ENCODE measurements at places on chromosomes 16 and 17.

DNA sequence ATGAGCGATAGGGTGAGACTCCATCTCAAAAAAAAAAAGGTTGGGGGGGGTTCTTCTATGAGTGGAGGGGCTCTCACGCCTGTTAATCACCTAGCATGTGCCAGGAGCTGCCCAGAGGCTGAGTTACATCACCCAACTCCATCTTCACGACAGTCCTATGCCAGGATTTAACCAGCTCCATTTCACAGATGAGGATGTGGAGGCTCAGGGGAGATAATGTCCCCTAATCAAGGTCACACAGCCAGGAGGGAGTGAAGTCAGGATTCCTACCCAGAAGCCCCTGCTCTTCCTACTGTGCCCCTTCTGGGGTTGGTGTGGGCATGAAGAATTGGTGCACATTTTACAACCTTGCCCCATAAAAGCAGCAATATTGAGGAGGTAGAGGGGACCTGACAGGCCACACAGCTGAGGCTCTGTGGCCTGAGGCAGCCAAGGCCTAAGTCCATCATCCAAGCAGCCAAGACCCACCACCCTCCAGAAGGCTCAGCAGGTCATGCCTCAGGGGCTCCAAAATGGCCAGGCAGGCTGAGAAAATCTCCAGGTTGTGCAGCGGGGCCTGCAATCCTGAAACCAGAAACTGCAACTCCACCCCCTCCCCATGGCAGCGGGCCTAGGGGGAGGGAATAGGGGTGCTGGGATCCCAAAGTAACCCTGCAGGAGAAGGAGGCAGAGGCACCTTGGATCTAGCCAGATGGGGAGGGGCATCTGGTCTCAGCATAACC, 6.9 kb downstream of the PPY start:
- no peak for DNase-seq

GRCh38 chr17:17837380-17837821, 615 bp upstream of the SREBF1 start:
- peak; percentile 67 for DNase-seq

DNA sequence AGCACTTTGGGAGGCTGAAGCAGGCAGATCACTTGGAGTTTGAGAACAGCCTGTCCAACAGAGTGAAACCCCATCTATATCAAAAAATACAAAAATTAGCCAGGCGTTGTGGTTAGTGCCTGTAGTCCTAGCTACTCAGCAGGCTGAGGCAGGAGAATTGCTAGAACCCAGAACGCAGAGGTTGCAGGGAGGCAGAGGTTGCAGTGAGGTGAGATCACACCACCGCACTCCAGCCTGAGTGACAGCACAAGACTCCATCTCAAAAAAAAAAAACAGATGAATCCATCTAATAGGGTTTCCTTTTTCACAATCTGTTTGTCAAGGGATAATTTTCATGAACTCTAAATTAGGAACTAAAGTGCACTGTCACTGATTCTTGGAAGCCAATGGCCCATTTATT, 99.0 kb downstream of the PARN start:
- no peak for DNase-seq

DNA sequence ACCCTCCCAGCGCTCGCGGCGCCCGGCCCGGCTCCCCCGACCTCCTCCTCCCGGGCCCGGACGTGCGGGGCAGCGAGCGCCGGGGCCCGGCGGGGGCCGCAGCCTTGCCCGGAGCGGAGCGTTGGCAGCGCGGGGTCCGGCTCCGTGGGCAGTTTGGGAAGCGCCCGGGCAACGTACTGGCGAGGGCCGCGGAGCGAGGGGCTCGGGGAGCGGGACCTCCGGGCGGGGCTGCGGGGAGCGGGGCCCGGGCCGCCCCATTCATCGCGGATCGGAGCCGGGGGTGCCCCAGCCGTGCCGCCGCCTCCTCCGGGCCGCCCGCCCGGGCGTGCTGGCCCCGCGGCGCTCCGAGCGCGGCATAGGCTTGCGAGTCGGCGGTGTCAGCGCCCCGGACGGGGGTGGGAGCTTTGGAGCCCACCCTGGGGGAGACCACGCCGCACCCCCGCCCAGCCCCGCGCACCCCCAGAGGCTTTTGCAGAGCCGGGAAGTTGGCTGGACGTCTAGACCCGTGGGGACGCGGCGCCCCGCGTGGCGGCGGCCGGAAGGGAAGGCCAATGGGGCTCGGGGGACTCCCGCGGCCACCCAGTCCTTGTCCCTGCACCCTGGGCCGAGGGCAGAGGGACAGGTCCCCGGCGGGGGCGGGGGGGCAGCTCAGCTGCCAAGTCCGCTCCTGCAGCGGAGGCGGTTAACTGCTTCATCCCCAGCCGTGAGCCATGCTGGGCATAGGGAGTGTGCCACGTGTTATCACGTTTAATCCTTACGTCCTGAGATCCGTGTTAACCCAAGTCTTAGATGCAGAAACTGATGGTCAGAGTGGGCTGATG, 852 bp downstream of the ZNF469 start:
- DNase-seq, result no peak

GRCh38 chr17:8955021-8955959, 10.2 kb downstream of the PIK3R5 start:
- no peak for DNase-seq

GRCh38 chr17:40501499-40501911, at the start of gene TNS4:
TSS of gene TNS4 (minus strand) at chr17:40501623. CDS start at chr17:40496425, 5,198 bp downstream.
- no peak for DNase-seq

DNA sequence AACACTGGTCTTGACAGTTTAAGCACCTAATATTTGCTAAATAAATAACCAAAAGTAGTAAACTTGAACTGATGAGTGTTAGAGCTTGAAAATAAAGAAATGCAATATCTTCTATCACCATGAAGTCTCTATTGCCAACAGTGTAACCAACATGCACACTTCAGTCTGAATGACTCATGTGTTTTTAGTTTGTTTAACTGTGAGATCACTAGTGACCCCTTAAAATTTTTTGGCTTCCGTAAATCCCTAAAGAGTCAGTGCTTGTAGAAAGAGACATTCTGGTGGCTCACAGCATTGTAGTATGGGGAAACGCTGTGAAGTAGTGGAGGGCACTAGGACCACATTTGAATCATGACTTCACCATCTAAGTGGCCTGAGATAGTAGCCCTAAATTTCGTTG, 341.1 kb downstream of the PMP22 start:
- DNase-seq, result no peak

DNA sequence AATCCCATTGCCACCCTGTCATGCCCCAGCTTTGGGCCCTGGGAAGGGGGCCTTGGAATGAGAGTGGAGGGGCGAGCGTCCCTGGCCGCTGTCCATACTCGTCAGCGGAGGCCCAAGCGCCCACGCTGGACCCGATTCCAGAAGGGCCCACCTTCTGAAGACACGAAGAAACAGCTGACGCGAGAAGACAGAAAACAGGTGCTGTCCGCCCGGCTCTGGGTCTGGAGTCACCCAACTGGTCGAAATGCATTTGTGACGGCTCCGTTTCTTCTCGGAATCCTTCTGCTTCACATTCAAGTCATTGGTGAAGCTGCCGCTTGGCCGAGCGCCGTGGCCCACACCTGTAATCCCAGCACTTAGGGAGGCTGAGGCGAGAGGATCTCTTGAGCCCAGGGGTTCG, 52.9 kb upstream of the PVALEF start:
- no peak for DNase-seq

DNA sequence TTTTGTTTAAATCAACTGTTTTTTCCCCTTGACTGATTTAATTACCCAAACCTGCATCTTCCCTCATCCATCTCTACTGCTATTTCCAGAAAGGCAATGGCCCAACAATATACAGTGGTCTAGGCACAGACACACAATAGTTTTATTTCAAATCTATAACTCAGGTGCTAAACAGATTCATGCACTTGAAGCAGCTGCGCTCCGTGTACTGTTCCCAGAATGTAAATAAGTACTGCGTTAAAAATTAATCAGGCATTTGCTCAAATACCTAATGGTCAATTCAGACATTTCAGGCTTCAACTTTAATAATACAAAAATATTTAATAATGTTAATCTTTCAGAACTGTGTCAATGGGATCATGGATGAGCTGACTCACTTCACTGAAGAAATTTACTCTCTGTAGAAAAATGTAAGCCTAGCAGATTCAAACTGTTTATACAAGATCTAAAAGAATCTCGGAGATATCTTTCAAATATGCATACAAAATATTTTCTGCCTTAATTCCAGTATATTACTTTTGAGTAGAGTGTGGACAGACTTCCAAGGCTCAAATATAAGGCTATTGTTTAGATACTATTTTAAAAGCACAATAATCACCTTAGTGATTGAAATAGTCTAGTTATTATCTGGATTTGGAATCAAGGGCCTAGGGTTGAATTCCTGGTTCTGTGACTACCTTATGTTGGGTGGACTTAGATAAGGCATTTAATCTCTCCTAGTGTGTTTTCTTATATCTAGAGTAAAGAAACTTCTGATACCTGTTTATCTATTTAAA, 97.4 kb upstream of the PSMD7 start:
- DNase-seq, result no peak

DNA sequence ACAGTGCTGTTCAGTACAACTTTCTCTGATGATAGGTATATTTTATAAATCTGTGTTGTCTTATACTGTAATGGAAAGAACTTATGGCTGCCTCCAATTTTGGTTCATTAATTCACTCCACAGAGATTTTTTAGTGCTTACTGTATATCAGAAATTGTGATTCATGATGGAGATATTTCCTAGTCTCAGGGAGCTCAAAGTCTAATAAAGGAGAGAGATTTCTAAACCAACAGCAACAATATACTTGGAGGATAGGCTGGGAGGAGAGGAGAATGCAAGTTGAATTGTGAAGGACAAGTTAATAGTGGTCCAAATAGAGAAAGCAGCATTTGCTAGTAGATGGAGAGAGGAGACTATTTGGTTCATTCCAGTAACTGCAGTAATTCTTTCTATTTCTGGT, 63.5 kb downstream of the TANC2 start:
- no peak for DNase-seq

Data from hematopoietic multipotent progenitor cell treated with erythropoietin and hydrocortisone succinate and interleukin-3 and kit ligand, for 17 days (in vitro differentiated cells).